ENCODE measurements at places on chromosomes 5 and 9. TPM values are rescaled to one million over a fixed set of nuclear protein-coding genes. Genes with fewer than 3 reads are reported as not detected.
A peak's percentile ranks its signal among the peaks of the same experiment; 100 is the strongest.

DNA sequence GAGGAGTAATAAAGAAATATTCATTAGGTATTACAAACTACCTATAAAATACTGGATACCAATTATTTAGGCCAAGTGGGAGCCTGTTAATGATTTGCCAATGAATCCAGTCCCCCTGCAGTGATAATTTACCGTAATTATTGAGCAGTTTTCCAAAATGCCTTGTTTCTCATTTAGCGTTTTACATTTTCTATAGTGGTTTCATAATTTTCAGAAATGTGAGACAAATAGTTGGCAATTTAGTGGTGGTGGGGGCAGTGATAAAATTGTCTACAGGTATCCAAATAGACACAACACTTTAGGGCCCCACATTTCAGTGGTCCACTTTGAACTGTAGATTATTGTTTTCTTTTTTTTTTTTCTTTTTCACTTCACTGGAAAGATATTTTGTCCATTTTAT lies 27.3 kb upstream of the ALDH1A1 start:
- DNase-seq, result no peak

- no peak for DNase-seq
These were observed 106.3 kb downstream of the UGCG start for GRCh38 chr9:112002847-112003457.

DNA sequence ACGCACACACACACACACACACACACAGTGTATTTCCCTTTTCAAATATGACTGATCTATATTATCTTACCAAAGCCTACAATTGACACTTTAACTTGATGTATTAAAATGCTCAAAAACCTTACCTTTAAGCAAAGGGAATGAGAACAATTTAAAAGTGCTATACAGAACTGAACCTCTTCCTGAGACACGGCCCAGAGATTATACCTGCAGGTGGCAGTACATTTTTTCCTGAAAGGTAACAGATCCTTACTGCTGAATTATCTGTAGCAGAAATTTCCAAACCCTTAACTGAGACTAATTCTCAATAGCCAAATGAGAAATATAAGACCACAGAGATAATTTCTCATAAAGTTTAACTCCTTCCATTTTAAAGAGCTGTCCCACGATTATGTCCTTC lies 91.1 kb downstream of the MYO10 start:
- DNase-seq, result no peak

GRCh38 chr5:72347801-72348308 lies 27.7 kb downstream of the PTCD2 start:
- DNase-seq, result peak; percentile 97

- DNase-seq, result no peak
These were observed 195.0 kb downstream of the GADD45G start for GRCh38 chr9:89799766-89800165.

GRCh38 chr9:1025131-1025530 lies 25.0 kb upstream of the DMRT2 start:
- DNase-seq, result no peak

- no peak for DNase-seq
These were observed 172.2 kb downstream of the DAB2IP start for GRCh38 chr9:121823451-121824169.

GRCh38 chr5:13378091-13378490 lies 566.4 kb downstream of the DNAH5 start:
- DNase-seq, result peak; percentile 49

Gene LHFPL2
- 42.8 TPM for total RNA-seq

Gene SPATA9
- total RNA-seq, result not detected

Measured in fibroblast of the aortic adventitia (primary cell).